ENCODE measurements at places on chromosomes 11 and 22.

- peak; percentile 8 for DNase-seq
Measured at GRCh38 chr11:125724125-125724524, 22.0 kb upstream of the PATE1 start.

DNA sequence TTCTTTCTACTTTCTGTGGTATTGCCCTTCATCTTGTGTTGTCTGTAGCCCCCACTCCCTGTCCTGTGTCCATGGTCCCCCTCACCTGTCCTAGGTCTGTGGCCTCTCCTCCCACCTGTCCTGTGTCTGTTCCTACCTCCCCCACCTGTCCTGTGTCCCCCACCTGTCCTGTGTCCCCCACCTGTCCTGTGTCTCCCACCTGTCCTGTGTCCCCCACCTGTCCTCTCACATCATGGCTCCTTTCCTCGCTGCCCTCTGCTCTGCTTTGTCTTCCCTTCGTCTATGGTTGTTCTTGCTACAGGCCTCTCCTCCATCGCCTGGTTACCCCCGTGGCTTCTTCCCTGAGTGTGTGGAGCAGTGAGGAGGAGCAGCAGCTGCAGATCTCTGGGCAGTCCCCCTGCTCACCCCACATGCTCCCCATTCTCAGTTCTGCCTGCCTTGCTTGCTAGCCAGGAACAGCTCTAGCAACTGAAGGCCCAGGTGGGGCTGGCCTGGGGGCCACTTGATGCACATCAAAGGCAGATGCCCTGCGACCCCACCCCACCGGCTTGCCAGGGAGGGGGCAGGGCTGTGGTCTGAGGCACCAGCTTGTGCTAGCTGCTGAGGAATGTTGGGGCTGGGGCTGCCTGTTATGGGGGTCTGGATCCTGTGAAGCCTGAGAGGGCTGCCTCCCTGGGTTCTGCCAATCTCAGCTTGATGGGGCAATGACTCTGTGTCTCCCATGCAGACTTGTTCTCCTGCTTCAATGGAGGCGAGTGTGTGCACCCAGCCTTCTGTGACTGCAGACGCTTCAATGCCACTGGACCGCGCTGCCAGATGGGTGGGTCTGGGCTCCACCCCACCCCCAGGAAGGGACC lies 5.6 kb downstream of the OTOG start:
- no peak for DNase-seq

- no peak for DNase-seq
Measured at GRCh38 chr11:2474059-2474901, 29.5 kb downstream of the KCNQ1 start.

- DNase-seq: no peak
Measured at GRCh38 chr11:119791701-119792151, 62.7 kb upstream of the NECTIN1 start.

DNA sequence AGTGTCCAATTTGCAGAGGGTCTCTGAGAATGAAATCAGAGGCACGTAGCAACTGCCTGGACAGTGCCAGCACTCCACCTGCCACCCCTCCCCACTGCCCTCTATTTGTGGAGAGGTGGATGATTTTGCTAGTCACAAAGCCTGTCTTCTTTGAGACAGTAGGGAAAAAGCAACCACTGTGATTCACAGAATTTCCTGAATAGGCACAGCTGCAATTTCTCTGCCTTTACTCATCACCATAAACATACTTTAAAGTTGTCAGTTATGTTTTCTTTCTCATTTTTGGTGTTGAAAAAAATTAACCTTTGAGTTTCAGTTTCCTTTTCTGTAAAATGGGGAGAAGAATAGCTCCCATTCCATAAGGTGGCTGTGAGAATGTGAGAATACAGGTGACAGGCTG lies 134.3 kb downstream of the TEAD1 start:
- DNase-seq: no peak

GRCh38 chr11:119486691-119487259 lies 63.8 kb upstream of the THY1 start:
- DNase-seq: no peak

- DNase-seq: no peak
Measured at GRCh38 chr11:94792451-94792850, 24.3 kb downstream of the AMOTL1 start.

GRCh38 chr11:130603335-130603906 lies 155.0 kb downstream of the ADAMTS15 start:
- DNase-seq: no peak

DNA sequence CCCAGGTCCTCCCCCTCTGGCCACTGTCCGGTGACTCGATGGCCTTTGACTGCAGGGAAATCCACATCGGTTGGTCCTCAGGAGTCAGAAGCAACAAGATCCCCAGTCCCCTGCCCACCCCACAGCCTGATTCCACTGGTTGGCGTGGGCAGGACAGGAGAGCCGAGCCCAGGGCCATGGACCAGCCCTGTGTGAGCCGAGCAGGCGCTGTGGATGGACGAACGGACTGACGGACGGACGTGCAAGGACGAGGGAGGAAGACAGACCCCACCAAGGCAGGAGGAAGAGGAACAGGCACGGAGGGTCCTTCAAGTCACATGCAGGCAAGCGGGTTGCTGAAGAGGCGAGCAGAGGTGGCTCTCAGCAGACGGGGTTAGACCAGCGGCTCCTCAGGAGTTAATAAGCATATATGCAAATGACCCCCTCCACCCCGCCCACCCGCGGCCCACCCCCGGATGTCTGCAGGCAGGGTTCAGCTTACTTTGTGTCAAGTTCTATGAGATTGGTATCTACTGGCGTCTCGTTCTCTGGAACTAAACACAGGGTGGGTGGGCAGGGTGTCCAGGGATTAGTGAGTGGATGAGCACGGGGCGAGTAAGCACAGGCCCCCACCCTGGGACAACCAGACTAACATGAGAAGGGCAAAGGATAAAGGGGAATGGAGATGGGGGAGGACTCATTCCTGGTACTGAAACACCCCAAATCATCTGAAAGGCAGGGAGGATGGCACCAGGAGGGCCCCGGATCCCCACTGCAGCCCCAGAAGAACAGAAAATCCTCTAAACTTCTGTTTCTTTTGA lies 26.8 kb downstream of the TPBGL start:
- DNase-seq: no peak

- no peak for DNase-seq
Measured at GRCh38 chr22:24068377-24068680, 57.2 kb downstream of the CABIN1 start.

DNA sequence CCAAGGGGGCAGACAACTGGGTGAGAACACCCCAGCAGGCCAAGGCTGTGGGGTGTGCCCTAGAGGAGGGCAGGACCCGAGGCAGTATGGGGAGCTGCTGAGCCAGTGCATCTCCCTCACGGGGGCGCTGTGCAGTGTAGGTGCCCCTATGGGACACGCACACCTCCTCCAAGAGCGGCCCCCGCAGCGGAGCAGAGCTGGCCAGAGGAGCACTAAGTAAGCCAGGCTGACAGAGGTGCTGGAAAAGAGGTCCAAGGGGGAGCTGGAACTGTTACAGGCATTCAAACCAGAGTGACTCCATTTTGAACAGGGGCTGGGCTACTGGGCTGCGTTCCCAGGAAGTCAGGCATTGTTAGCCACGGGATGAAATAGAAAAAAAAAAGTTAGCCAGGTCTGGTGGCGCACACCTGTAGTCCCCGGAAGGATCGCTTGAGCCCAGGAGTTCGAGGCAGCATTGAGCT lies 41.8 kb downstream of the TST start:
- DNase-seq: peak; percentile 55

- DNase-seq: peak; percentile 4
Measured at GRCh38 chr11:37504060-37504611, 906.1 kb upstream of the RAG2 start.

GRCh38 chr11:123406441-123407129 lies 23.5 kb upstream of the GRAMD1B start:
- no peak for DNase-seq

DNA sequence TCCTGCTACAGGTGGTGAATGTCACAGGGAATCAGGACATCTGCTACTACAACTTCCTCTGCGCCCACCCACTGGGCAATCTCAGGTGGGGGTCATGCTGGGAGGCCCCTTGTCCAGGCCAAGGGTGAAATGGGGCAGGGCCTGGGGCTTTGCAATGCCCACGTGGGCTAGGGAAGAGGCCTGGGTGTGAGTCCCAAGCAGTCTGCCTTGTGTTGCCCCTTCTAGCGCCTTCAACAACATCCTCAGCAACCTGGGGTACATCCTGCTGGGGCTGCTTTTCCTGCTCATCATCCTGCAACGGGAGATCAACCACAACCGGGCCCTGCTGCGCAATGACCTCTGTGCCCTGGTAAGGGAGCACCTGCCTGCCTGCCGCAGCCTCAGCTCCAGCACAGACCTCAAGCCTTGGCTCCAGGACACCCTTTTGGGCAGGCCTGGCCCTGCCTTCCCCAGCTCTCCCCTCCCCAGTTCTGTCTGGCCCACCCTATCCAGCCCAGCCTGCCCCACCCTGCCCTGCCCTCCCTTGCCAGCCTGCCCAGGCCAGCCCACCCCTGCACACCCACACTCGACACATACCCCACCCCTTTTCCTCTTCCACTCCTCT lies 9.1 kb upstream of the TAGLN start:
- no peak for DNase-seq

DNA sequence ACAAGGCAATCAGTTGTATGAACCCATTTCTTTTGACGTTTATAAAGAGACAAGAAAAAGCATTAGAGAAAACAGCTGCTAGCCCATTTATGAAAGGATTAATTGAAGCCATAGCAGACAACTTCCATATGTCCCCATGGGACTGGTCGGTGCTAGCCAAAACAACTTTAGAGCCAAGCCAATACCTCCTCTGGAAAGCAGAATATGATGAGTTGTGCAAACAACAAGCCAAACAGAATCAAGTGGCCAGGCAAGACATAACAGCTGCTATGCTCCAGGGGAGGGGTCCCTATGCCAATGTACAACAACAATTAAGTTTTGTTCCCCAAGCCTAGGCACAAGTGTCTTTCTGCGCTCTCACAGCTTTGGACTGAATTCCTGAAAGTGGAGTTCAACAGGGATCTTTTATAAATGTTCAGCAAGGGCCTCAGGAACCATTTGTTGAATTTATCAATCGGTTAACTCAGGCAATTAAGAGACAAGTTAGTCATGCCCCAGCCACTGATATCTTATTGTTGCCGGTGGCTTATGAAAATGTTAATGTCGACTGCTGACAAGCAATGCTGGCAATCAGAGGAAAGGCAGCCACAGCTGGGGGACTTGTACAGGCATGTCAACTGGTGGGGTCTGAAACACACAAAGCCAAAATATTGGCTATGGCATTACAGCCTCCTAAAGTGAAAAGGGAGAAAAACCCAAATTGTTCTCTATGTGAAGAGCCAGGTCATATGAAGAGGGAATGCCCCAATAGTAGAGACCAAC lies 1593.1 kb upstream of the TENM4 start:
- no peak for DNase-seq

GRCh38 chr11:78207532-78208256 lies 19.0 kb downstream of the USP35 start:
- DNase-seq: no peak

DNA sequence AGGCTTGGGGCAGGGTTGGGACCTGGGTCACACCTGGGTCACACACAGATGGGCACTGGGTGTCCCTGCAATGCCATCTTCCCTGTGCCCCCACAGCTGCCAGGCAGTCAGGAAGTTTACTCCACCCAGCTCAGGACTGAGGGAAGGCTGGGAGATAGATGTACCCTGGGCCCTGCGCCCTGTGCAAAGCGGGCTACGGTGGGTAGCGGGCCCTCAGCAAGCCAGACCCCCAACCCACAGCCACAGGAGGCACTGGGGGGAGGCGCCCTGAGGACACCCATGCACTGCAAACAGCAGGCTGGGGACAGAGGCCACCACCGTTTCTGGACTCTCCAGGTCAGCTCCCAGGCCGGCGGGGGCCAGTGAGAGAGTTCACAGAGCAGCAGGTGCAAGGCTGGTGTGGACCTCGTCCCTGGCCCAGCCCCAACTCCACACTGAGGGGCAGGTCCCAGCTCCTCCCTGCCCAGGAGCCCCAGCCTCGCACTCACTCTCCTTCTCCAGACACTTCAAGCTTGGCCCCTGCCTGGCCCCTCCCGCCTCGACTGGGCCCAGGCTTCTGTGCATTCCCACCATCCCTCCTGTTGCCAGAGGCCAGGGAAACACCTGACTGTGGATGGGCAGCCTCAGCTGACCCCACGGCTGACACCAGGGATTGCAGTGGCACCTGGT lies 4.9 kb downstream of the DUSP8 start:
- no peak for DNase-seq

DNA sequence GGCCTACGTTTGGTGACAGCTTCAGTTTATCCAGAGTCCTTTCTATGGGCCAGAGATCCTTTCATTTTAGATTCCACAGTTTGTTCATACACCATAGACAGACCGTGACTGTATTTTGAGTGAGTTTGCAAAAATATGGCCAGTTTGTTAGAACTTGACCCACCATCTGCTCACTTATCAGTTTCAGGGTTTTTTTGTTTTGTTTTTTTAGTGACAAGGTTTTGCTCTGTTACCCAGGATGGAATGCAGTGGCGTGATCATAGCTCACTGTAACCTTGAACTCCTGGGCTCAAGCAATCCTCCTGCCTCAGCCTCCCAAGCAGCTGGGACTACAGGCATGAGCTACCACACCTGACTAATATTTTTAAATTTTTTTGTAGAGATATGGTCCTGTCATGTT lies 9.1 kb upstream of the CKAP5 start:
- no peak for DNase-seq

DNA sequence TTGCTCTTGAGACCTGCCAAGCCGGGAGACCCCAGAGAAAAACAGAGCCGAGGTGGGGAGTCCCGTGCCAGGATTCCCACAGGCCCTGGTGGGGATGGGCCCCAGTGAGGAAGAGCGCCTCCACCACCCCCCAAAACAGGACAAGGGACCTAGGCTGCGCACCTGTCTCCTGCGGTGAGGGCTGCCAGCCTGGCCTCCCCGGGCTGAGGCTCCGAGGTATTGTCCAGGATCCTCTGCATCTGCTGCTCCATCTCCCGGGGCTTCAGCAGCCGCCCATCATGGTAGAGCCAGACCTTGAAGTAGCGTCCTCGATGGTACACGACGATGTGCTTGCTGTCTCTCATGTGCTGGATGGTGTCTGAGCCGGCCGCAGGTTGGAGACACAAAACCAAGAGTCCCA lies 33.3 kb upstream of the TESMIN start:
- no peak for DNase-seq

GRCh38 chr11:118908901-118909618 lies 16.7 kb downstream of the BCL9L start:
- no peak for DNase-seq

DNA sequence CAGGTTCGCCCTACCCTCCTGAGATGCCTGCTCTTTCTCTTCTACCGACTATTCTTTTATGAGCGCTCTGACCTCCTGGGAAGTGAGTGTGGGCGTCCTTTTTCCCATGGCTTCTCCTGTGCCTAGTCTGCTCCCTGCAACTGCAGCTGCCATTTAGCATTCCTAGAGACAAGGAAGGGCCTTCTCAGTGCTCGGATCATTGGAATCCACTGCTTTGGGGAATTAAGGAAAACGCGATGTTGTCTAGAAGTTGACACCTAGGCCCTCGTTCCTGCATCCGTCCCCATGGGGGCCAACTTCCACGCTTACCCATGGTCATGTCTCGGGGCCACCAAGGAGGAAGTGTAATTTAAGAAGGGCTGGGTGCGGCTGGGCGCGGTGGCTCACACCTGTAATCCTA lies 95.4 kb downstream of the BCR start:
- no peak for DNase-seq

- no peak for DNase-seq
Measured at GRCh38 chr11:61489833-61490721, 18.5 kb upstream of the LRRC10B start.

Data from Kasumi-1 (cell line).